ENCODE measurements at places on chromosomes 7 and 10. TPM values are rescaled to one million over a fixed set of nuclear protein-coding genes. Genes with fewer than 3 reads are reported as not detected.

- H3K4me3 ChIP-seq = no peak overlapping the region
- no peaks in the 10 kb centered on the region for H3K27me3 ChIP-seq
- H3K4me1 ChIP-seq = peaks cover 7% of the 10 kb centered on the region
- no peak for DNase-seq
- H3K27ac ChIP-seq = no peak overlapping the region
- H3K36me3 ChIP-seq = no peaks in the 10 kb centered on the region
These were observed 1.2 kb upstream of the MAD1L1 start for GRCh38 chr7:2233926-2234325.

- H3K27ac ChIP-seq = no peak overlapping the region
- no peak overlapping the region for H3K4me3 ChIP-seq
- no peak for DNase-seq
These were observed 38.2 kb upstream of the SLC26A4 start for GRCh38 chr7:107622429-107622828.

DNA sequence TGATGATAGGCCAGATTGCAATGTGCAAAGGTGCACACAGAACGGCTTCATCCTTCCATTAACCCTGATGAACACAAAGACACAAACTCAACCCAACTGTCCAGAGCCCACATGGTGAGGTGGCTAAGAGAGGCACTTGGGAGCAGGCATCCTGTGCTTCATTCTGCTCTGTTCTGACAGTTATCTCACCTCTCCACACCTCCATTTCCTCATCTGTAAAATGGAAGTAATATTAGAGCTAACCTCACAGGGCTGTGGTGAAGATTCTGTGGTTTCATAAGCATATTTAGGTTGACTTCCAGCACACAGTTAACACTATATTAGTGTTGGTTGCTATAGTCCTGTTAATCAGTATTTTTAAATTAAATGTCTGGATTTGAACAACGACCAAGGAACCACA, 126.3 kb downstream of the TAX1BP1 start:
- no peaks in the 10 kb centered on the region for H3K36me3 ChIP-seq
- DNase-seq = no peak
- no peak overlapping the region for H3K4me3 ChIP-seq
- H3K27me3 ChIP-seq = no peaks in the 10 kb centered on the region
- no peak overlapping the region for H3K27ac ChIP-seq

GRCh38 chr7:132739271-132739955, 163.1 kb upstream of the PLXNA4 start:
- no peaks in the 10 kb centered on the region for H3K27me3 ChIP-seq
- H3K4me1 ChIP-seq = no peaks in the 10 kb centered on the region
- H3K4me3 ChIP-seq = no peak overlapping the region
- DNase-seq = no peak
- H3K27ac ChIP-seq = no peak overlapping the region

GRCh38 chr7:80679921-80680907, 41.8 kb downstream of the CD36 start:
- no peaks in the 10 kb centered on the region for H3K4me1 ChIP-seq
- no peak overlapping the region for H3K4me3 ChIP-seq
- no peaks in the 10 kb centered on the region for H3K27me3 ChIP-seq
- H3K36me3 ChIP-seq = no peaks in the 10 kb centered on the region
- no peak for DNase-seq

DNA sequence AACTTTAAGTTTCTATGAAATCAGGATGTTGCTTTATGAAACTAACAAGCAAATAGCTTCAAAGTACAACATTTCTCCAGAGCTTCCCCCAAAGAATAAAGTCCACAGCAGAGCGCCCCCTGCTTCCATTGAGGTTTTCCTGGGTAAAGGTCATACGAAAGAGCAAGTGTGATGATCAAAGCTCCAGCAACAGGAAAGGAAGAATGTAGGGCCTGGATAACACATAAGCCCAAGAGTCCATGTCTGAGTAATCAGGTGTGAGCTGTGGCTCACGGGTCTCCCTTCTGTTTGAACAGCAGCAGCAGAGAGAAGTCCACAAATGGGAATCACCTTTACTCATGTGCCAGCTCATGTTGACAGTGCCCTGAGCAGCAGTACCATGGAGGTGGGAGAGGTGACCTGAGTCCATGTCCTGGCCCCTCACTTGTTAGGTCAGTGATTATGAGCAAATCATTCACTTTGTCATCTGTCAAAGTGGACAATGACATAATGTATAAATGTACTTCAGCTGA, 50.5 kb downstream of the MRPL32 start:
- H3K4me3 ChIP-seq = no peak overlapping the region
- DNase-seq = no peak
- H3K4me1 ChIP-seq = no peaks in the 10 kb centered on the region
- no peaks in the 10 kb centered on the region for H3K27me3 ChIP-seq
- H3K27ac ChIP-seq = no peak overlapping the region

DNA sequence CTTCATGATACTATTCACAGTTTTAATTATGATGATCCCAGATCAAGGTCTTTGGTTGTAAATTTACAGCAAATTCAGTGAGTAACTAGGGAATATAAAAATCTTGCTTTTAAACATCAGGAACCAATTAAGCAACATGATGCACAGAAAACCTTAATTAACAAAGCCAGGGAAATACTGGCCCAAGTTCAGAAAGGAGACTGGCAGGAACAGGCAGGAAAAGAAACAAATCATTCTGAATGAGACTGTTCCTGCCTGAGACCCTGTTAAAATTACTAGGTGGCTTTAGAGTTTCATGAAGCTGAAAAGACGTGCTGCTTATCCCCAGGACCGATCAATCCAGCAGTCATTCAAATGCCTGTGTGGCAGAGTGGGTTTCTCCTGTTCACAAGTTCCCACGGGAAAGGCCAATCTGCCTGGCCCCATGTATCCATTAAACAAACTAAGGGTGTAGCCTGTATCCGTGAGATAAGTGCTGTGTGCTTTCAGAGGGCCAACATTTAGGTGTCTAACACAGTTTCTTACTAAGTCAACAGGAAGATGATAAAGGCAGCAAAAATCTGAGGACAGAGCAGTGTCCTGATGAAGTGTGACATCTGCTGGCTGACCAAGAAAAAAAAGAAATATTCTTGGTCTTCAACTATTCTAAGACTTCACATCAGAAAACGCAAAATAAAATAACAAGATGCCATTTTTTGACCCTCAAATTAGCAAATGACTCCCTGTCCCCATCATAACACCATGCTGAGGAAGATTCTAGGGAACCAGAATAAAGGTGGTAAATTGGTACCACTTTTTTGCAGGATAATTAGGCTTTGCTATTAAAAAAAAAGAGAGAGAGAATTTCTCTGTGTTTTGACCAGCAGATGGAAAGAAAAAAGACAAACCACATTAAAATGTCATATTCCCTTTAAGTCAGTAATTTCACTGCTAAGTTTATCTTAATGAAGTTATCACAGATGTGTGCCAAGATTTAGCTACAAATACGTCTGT, 34.2 kb downstream of the PUS7 start:
- peak overlapping the region; percentile 75 for H3K27ac ChIP-seq
- H3K27me3 ChIP-seq = no peaks in the 10 kb centered on the region
- no peak overlapping the region for H3K4me3 ChIP-seq

DNA sequence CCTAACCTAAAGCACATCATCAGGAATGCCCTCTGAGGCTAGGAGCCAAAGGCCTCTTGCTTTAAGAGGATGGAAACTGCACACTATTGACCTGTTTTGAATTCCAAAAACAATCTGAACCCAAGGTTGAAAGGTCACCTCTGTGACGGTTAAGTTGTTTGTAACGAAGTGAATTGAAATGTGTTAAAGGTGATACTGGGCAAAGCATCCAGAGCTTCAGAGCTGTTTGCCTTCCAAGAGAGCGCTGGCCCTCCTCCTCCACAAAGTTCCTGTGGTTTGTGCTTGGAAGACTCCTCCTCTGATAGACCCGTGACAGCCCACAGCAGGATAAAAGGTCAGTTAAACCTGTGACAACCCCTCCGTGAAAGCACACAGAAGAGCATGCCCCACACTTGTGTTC, 133.7 kb upstream of the CTTNBP2 start:
- H3K4me1 ChIP-seq = no peaks in the 10 kb centered on the region
- no peak overlapping the region for H3K27ac ChIP-seq
- H3K36me3 ChIP-seq = no peaks in the 10 kb centered on the region
- H3K4me3 ChIP-seq = no peak overlapping the region

The CALHM3 gene
- total RNA-seq = not detected

The TEX36 gene
- total RNA-seq = 0.49 TPM

The NEUROD6 gene
- total RNA-seq = not detected

The SLC16A9 gene
- total RNA-seq = 63.0 TPM

Data from uterus (tissue), 4 donors.